ENCODE measurements at places on chromosomes 4 and X.

DNA sequence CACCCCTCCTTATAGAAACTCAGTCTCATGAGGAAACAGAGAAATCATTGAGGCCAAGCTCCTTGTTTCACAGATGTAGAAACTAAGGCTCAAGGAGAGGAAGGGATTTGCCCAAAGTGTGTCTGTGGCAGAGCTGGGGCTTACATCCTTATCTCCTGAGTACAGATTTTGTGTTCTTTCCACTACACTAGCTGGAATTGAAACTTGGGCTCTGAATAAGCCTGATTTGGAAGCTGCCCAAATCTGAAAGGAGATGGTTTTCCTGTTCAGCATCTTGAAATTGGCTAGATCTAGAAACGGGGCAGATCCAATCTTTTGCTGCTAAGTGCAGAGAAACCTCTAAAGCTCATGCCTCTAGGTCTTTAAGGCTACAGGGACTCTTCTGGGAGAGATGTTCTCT lies 24.3 kb downstream of the AWAT2 start:
- peak; percentile 34 for ATAC-seq

DNA sequence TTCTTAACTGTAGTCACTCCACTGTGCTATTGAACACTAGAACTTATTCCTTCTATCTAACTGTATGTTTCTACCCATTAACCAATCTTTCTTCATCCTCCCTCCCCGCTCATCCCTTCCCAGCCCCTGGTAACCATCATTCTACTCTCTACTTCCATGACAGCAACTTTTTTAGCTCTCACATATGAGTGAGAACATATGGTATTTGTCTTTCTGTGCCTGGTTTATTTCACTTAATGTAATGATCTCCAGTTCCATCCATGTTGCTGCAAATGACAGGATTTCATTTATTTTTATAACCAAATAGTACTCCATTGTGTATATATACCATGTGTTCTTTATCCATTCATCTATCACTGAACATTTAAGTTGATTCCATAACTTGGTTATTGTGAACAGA lies 186.5 kb downstream of the GABRB1 start:
- ATAC-seq, result no peak

GRCh38 chrX:152445926-152446325 lies 5.2 kb downstream of the GABRA3 start:
- no peak for ATAC-seq

- no peak for ATAC-seq
Measured at GRCh38 chr4:155208258-155209054, at the start of gene NPY2R. Gene NPY2R, plus strand, starts transcription at chr4:155208636. Its CDS starts 5,304 bp downstream, at chr4:155213940.

DNA sequence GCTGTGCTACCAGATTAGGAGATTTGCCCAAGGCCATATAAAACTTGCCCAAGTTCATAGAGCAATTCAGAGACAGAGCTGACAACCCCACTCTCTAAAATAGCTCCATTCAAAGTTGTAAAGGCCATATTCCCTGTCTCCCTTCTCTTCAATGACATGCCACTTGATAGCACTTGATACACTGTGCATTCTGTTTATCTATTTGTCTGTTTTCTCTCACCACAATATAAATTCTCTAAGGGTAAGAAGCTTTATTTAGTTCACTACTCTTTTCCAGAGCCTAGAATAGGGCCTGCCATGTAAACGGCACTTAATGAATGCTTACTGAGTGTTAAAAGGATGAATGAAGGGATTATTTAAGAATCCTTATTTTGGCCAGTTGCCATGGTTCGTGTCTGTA lies 24.1 kb upstream of the MAP9 start:
- no peak for ATAC-seq

DNA sequence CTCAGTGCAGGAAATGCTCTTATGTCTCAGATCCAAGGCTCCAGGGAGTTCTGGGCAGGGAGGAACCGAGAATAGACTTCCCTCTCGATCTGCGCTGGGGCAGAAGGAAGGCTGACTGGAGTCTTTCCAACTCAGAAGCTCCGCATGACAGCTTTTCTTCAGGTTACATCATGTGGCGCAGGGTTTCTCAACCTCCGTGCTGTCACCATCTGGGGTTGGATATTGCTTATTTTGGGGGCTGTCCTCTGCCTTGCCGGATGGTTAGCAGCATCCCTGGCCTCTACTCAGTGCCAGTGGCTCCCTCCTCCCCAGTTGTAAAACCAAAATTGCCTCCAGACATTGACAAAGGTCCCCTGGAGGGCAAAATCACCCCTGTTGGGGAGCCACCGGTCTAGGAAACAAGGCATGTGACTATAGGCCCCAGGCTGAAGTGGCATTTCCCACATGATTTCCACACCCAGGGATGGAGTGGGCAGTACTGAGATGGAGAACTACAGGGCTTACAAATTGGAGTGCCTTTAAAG lies 21.4 kb downstream of the REELD1 start:
- ATAC-seq, result no peak

DNA sequence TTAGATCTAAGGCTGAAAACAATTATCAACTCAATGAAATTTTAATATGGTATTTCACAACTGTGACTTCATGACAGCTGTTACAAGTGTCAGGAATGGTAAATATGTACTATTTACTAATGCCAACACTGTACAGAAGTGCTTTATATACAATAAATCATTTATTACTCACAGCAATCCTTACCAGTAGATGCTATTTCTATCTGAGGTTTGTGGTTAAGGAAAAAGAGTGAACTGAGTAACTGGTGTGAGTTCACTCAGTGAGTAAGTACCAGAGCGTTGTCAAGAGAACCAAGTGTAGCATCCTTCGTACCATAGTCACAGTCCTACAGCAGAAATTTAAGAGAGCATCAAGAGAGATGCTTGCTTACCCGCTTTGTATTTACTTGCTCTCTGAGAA lies 23.3 kb downstream of the MTHFD2L start:
- ATAC-seq, result peak; percentile 88

- no peak for ATAC-seq
Measured at GRCh38 chr4:186954956-186955355, 231.3 kb upstream of the FAT1 start.

DNA sequence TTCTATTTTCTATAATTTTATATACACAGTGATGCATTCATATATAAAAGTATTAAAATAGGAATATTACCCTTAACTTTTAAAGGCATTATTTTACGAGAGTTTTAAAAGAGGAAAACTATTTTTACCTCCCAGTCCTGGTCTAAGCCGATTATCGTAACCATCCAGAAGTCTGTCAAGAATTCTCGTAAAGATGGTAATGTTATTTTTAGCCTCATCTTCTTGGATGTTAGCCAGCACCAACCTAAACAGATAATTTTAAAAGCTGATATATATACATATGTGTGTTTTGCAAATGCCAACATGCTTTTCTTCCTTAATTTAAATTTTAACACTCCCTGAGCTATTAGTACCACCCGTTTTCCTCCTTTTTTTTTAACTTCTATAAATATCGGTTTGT lies 4.0 kb downstream of the GABRA2 start:
- no peak for ATAC-seq

DNA sequence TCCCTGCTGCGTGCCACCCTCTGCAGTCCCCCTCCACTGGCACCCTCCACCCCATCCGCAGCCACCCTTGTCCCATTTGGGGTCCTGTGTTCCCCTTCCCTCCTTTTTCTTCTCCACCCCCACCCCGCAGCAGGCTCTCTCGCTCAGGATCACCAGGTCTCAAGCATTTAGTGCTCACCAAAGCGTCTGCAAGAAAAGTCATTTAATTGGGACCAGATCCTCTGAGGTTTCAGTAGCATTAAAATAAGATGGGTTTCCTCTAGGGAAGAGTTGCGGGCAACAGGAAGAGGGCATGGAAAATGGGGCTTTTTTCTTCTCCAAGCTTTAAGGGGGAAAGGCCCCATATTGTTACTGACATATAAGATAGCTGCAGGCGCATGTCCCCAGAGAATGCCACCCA lies 4.9 kb upstream of the HAUS7 start:
- ATAC-seq, result no peak

DNA sequence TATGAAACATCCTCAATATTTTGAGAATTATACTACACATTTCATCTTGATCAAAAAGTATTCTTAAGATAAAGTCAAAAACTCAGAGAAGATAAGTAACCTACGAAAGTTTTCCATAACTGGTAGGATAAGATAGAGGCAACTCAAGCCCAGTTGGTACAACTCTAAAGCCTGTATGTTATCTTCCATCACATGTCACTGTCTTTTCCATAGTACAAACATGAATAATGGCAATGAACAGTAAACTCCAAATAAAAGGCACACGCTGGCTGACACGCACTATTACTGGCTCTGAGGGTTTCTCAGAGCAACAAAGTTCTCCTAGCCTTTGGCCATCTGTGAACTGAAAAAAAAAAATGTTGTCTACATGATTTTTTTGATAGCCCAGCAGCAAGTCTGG lies 27.2 kb downstream of the LIN54 start:
- ATAC-seq, result no peak

- ATAC-seq, result no peak
Measured at GRCh38 chr4:23877758-23878229, 12.1 kb downstream of the PPARGC1A start.

GRCh38 chr4:15495621-15496020 lies 25.9 kb downstream of the CC2D2A start:
- ATAC-seq, result no peak
